ENCODE measurements at places on chromosomes 2 and 18. TPM values are rescaled to one million over a fixed set of nuclear protein-coding genes. Genes with fewer than 3 reads are reported as not detected.

DNA sequence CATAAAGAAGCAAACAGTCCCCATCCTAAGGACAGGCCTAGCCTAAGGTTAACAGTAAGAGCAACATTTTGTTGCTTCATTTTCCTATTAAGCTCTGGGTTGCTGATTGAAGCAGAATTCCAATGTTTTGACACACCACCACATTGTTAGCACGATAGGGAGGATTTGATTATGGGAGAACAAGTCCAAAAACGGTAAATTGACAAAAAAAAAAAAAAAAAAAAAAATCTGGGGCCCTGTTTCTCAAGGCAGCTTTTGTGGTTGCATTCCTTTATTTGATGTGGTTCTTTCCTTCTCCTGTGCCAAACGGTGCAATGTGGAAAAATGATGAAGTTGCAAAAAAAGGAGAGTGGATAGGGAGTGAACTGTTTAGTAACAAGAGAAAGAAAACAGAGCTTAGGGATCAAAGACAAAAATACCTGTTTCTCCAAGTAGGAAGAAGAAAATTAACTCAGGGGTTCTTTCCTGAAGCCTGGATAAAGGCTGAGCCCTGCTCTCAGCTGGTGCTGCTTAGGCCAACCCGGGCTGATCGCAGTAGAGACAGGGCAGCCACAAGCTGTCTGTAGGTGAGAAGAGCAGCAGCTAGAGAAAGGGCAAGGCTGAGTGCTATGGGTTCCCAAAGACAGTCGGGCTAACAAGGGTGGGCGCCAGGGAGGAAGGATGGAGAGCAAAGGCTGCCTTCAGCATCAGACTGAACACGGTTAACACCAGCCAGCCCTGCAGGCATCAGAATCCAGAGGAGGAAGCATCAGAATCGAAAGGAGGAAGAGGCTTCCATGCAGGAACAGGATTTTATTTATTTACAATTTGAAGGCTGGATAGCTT is 167.8 kb upstream of the FOSL2 start:
- peak; percentile 96 for DNase-seq

DNA sequence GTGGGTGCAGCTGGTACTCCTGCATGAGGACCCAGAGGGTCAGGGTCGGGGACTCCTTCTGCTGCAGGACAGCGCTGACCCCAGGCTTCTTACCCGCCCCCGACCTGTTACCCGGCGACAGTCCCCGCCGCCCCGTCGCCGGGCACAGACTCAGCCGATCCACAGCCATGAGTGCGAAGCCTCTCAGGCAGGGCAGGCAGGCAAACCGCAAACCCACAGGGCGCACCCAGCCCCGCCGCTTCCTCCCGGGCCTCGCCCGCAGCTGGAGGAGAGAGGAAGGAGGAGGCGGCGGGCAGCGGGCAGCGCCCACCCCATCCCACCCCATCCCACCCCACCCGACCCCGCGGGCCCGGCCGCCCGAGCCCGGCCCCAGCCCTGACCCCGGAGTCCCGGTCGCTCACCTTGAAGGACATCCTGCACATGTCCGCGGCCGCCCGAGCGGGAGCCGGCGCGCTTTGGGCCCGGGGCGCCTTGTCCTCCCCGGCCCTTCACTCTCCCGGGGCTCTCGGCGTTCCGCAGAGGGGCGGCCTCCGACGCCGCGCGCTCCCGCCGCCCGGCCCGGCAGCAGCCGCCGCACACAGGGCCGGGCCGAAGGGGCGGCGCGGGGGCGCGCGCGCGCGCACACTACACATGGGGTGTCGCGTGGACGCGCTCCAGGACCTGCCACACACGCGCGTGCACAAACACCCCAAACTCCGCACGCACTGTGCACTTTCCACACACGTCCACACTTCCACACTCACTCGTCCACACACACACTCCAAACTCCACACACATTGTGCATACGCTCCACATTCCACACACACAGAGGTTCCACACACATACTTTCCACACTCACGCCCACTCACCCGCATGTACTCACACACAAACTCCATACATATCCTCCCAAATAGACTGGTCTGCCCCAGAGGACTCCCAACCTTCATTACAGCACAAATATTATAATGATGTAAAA is at the start of gene ANKRD29:
Gene ANKRD29 (minus strand): TSS at position 603 of the 955 bp plus-strand sequence. CDS start 181 bp downstream, at position 422.
- DNase-seq, result peak; percentile 52

The EIF2AK2 gene
- total RNA-seq, result 90.2 TPM

The ASNSD1 gene
- 48.1 TPM for total RNA-seq

Data from M059J (cell line).